ENCODE measurements at places on chromosomes 11 and 22.

DNA sequence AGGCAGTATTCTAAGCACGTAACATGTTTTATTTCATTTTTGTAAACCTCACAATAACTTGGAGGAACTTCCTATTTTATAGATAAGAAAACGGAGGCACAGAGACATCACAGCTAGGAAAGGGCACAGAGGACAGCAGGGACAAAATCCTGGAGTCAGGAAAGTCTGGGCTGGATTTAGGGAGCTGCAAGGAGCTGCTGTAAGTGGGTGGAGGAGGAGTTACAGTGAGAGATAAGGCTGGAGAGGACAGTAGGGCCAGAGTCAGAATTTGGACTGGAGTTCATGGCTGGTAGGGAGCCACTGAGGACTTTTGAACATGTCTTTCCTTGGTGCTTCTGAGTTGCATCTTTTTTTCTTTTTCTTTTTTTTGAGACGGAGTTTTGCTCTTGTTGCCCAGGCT, 32.2 kb upstream of the PTPRJ start:
- DNase-seq: no peak

- no peak for DNase-seq
Measured at GRCh38 chr11:73218830-73219215, 742 bp downstream of the P2RY2 start.

DNA sequence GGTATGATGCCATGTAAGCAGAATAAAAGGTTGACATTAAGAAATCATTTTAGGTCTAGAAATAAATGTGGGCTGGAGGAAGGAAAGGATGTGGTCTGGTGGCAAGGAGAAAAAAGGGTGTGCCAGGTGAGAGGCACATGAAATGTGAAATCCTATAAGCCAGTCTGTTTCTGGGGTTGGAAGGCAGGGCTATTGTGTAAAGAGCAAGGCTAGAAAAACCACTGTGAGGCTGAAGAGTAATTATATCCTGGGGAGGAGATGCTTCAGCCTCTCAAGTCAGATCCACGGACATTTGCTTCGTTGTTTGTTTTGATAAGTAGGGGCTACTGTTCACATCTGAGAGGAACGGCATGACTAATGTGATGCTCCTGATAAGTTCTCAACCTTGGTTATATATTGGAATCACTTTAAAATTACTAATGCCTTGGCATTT, 77.5 kb upstream of the CTSC start:
- no peak for DNase-seq

- no peak for DNase-seq
Measured at GRCh38 chr11:46999217-46999616, 62.7 kb downstream of the CSTPP1 start.

- peak; percentile 95 for DNase-seq
Measured at GRCh38 chr11:12126344-12127019, 16.1 kb downstream of the MICAL2 start.

All from fibroblast of mammary gland (primary cell).